ENCODE measurements at places on chromosomes 5 and 9.

DNA sequence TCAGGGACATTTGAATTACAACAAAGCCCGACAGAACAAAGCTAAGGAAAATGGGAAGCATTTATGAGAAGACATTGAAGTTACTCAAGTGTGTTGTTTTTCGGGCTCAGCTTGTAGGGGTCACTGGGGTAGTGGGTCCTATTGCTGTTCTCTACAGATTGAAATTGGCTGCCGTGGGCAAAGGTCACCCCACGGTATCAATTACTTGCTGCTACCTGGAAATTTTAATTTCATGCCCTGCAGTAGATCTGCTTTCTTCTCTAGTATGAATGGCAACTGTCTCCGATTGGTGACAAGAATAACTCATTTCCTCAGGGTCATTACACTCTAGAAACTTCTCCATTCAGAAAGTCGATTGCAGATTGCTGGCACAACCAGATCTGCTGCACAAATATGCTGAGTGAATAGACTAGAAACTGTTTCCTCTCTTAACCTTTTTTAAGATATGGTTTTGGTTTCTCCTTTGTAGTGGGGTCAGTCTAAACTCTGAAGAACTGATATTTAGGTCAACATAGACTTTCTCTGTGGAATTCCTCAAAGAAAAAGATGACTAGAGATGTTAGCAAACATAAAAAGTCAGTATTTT is 454.1 kb downstream of the ARHGEF28 start:
- no peak for DNase-seq

GRCh38 chr9:34206561-34206960 is 27.7 kb downstream of the UBAP1 start:
- DNase-seq, result no peak

GRCh38 chr5:100683881-100684280 is 148.7 kb downstream of the FAM174A start:
- DNase-seq, result no peak

DNA sequence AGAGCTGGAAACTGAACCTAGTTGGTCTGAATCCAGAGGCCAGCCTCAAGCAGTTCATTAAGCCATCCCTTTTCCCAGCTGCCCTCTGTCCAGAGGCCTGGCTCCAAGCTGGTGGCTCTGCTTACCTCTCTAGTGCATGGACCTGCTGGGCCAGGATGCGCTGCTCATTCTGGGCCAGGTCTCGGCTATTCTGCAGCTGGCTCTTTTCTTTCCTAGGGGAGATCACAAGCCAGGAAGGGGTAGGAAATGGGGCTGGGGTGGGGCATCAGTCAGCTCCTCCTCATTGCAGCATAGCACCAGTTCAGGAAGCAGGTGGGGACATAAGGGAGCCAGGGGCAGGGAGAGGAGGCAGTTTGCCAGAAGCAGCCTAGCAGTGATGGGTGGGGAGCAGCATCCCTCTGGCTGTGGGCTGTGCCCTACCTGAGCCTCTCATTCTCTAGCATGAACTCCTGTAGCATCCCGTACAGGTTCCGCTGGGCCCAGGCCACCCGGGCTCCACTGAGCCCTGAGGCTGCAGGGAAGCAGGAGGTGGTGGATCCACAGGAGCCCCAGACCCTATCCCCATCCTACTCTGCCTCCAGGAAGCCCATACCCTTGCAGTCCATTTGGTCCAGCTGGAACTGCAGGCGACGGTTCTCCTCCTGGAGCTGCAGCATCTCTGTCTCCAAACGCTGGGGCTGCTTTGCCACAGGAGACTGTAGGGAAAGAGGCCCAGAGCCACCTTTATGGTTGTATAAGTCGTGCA is 5.2 kb downstream of the KIF12 start:
- DNase-seq, result no peak

GRCh38 chr9:79014929-79015699 is 556.7 kb upstream of the TLE4 start:
- DNase-seq, result no peak

DNA sequence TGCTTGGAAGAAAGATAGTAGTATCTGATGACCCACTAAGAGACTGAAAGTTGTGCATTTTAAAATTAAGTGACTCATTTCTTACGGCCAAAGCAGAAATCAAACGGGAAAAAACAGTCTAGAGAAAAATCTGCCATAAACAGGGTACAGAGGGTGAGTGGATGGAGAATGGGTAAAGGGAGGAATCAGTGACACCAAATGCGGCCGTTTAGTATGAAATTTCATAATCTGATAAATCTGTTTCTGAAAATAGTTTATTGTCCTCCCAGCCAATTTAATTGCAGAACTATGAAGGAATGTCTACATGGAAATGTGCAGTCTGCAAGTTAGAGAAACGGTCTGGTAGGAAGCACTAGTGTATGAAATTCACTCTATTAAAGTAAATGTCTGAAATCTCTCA is 39.5 kb downstream of the ADAMTS12 start:
- DNase-seq, result no peak

All from 8988T (cell line).